H9 (cell line): ENCODE measurements at places on chromosomes 2 and 18.

- DNase-seq = no peak
- no peaks in the 10 kb centered on the region for H3K36me3 ChIP-seq
- H3K27me3 ChIP-seq = no peaks in the 10 kb centered on the region
- H3K27ac ChIP-seq = no peak overlapping the region
- no peak overlapping the region for H3K4me3 ChIP-seq
These were observed 27.2 kb upstream of the STAT4 start for GRCh38 chr2:191177751-191178736.

DNA sequence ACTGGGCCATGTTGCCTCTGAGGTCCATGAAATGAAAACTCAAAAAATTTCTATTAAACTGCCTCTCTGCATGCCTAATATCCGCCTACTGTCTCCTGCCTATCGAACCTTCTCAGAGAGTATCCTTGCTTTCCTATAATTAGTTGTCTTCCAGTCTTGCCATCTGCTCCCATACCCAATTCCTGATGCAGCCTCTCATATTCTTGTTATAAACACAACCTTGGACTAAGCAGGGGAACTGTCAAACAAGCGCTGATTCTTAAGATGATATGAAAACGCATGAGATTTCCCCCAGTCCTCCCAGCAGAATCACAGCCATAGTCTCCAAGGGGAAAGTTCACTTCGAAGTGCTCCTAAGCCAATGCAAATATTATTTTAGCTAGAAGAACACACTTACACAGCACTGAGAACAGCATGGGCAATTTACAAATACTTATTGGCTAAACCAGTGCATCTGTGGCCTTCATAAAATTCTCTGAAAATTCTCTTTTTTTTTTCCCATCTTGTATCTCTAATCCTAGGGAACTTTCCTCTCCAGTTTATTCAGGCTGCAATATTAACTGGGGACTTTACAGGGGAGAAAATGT, 471.6 kb downstream of the MBD2 start:
- no peak overlapping the region for H3K27ac ChIP-seq
- no peaks in the 10 kb centered on the region for H3K36me3 ChIP-seq
- DNase-seq = no peak
- no peaks in the 10 kb centered on the region for H3K4me1 ChIP-seq

DNA sequence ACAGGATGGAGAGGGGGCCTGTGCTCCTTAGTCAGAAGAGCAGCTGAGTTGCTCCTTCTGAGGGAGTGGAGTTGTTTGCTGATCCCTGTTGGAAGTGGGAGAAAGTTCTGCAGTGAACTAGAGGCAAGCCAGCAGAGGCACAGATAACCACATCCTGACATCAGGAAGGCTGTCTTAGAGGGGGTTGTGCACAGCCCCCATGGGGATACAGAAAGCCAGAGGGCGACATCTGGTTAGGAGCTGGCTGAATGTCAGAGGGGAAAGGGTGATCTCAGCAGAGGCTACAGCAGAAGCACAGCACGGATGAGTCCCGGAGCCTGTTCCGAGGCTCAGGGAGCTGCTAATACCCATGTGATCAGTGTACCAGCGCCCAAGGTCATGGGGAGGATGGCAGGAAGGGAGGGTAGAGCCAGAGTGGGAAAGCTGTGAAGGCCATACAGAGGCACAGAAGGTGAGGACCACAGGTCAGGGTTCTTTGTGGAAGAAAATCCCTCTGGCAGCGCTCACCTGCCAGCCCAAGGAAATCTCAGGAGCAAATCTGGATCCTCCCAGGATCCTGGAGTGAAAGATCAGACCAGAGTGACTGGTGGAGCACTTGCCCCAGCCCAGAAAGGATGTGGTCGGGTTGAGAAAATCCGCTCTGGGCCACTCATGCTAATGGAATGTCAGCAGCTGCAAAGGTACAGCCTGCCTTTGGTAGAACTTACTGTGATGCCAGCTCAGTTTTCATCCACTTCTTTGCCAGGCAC, 111.8 kb downstream of the STPG4 start:
- H3K27me3 ChIP-seq = no peaks in the 10 kb centered on the region
- no peak overlapping the region for H3K27ac ChIP-seq
- H3K4me3 ChIP-seq = no peak overlapping the region

DNA sequence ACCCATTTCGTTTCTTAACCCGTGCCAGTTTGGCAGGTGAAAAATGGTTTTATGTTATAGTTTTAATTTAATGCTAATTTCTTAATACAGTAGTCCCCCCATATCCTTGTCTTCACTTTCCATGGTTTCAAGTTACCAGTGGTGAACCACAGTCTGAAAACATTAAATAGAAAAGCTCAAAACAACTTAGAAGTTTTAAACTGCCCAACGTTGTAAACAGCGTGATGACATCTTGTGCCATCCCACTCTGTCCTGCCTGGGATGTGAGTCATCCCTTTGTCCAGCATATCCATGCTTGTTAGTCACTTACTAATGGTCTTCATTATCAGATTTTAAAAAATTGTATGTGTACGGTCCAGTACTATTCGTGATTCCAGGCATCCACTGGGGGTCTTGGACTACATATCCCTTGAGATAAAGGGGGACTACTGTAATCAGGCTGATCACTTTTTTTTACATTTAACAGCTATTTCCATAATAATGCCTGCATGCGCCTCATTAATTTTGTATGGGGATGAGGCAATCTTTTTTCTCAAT, 31.9 kb downstream of the SLC66A3 start:
- H3K36me3 ChIP-seq = peaks cover 22% of the 10 kb centered on the region
- H3K4me1 ChIP-seq = no peaks in the 10 kb centered on the region
- DNase-seq = no peak

DNA sequence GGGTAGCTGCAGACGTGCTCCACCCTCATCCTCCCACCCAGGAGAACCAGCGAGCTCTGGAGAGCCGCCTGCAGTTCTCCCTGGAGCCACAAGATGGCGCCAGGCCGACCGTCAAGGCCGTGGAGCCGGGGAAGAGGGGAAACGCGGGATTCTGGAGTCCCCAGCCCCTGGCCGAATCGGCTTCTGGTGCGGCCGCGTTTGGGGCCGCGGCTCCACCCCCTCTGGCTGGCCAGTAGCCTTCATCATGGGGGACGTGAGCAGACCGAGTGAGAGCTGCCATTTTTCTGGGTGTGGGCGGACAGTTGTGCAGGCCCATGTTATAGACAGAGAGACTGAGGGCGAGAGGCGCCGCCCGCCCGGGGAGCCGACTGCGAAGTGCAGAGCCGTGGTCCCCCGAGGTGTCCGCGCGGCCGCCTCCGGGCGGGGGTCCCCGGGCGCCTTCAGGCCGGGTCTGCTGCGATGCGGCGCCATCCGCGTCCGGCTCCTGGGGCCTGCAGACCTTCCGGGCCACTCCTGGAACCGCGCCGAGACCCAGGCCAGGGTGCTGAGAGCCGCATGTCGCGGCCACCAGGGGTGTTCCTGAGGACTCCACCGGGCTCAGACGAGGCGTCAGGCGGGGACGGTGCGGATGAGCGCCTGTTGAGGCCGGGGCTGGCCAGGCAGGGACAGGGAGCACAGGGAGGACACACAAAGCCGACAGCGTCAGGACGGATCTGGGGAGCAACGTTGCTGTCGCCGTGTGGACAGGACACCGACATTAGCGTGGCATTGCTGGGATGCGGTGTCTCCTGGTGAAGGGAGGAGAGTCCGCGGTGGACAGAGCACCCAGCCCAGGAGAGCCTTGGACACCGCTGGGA, 418.2 kb upstream of the HS6ST1 start:
- no peak overlapping the region for H3K27ac ChIP-seq
- H3K4me1 ChIP-seq = no peaks in the 10 kb centered on the region
- no peaks in the 10 kb centered on the region for H3K36me3 ChIP-seq
- no peaks in the 10 kb centered on the region for H3K27me3 ChIP-seq

- H3K4me3 ChIP-seq = no peak overlapping the region
- no peaks in the 10 kb centered on the region for H3K27me3 ChIP-seq
- no peak for DNase-seq
These were observed 187.7 kb upstream of the ID2 start for GRCh38 chr2:8494151-8494550.

DNA sequence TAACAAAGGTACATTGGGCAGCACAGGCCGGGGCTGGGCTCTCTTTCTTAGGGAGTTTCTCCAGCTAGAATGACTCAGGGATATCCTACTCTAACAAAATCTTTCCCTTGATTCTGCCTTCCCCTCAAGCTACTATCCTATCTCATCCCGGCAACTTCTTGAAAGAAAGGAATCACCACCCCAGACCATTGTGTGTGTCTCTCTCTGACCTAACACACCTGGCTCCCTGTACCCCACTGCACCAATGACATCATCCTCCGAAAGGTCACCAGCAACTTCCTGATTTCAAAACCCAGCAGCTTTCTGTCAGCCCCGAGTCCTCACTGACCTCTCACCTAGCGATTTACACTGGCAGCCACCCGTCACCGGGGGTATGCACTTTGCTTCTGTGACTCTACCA, 72.1 kb upstream of the MAP4K4 start:
- peaks cover 4% of the 10 kb centered on the region; the same call in 1 of the 2 replicates for H3K4me1 ChIP-seq
- no peak for DNase-seq
- H3K27ac ChIP-seq = no peak overlapping the region
- H3K36me3 ChIP-seq = peaks cover 4% of the 10 kb centered on the region; the same call in 1 of the 3 replicates
- no peak overlapping the region for H3K4me3 ChIP-seq

DNA sequence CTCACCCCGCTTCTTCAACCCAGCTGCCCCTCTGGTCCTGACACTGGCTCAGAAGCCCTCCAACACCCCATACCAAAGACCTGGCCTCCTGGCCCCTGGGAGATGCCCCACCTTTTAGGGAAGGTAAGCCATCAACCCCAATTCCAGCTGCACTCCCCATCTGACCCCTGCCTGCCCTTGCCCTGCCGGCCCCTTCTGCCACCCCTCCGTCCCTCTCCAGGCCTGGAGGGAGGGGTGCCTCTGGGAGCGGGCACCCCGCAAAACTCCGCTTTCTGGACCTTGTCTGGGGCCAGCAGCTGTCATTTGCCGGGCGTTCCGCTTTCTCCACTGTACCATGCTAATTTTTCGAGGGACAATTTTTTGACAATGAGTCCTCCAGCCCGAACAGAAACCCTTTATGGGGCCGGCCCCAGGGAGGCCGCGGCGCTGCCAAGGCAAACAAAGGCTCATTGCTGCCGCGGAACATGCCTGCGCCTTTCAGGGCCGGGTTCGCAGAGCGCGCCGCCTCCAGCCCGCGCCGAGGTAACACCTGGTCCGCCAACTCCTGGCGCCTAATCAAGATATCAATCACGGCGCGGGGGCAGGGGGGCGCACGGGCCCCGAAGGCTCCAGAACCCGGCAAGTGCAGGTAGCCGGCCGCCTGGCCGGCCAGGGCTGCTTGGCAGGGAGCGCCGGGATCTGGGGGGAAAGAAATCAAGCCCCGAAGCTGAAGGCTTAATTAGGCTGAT, 96.0 kb downstream of the INHBB start:
- peak overlapping the region; percentile 83 for H3K4me3 ChIP-seq
- no peaks in the 10 kb centered on the region for H3K4me1 ChIP-seq
- no peaks in the 10 kb centered on the region for H3K36me3 ChIP-seq
- peaks cover 11% of the 10 kb centered on the region; the same call in 1 of the 2 replicates for H3K27me3 ChIP-seq
- DNase-seq = peak; percentile 64

- no peak overlapping the region for H3K4me3 ChIP-seq
- DNase-seq = no peak
- H3K27me3 ChIP-seq = no peaks in the 10 kb centered on the region
- peaks cover 3% of the 10 kb centered on the region; the same call in 1 of the 2 replicates for H3K4me1 ChIP-seq
- H3K36me3 ChIP-seq = no peaks in the 10 kb centered on the region
These were observed 17.9 kb upstream of the GNAL start for GRCh38 chr18:11671156-11671555.

DNA sequence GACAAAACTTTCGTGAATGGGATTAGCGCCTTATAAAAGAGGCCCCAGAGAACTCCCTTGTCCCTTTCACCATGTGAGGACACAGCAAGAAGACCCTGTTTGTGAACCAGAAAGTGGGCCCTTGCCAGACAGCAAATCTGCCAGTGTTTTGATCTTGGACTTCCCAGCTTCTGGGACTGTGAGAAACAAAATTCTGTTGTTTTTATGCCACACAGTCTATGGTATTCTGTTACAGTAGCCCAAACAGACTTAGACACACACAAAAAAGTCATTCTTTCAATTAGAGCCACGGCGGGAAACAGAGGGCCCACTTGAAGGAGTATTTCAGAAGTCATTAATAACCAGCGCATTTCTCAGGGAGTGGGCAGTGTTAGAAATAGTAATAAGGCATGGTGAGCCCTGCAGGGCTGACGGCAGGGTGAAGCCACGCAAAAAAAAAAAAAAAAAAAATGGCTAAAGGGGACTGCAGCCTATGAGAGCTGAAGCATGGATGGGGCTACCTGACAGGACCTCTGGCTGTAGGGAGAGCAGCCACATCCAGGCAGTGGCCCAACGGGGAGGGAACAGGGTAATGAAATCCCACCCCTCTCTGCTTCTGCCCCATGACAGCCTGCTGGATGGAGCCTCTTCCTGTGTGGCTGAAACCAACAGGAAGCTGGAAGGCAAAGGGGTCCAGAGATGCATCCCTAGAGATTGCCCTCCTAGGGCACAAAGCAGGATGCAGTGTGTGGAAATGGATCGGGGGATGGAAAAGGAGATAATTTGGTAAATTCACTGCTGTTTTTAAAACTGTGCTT, 189.3 kb downstream of the KCNS3 start:
- H3K4me3 ChIP-seq = no peak overlapping the region
- H3K27ac ChIP-seq = no peak overlapping the region
- no peaks in the 10 kb centered on the region for H3K27me3 ChIP-seq
- H3K4me1 ChIP-seq = no peaks in the 10 kb centered on the region

DNA sequence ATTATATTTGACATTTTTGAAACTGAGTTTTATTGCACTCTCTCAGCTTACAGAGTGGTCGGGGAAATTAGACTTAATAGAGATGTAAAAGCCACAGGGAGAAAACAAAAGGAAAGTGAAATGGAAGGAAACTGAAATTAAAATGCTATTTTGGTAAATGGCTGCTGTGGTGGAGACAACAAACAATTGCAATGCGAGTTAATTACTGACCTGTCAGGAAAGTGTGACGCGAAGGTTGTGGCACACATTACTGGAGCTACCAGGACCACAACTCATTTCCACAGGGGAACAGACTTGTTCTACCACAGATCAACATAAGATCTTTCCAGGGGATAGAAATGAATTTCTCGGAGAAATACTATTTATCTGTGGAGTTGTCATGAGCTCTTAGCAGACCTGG, 19.5 kb downstream of the ARHGAP15 start:
- no peaks in the 10 kb centered on the region for H3K27me3 ChIP-seq
- no peak for DNase-seq
- no peak overlapping the region for H3K4me3 ChIP-seq

GRCh38 chr2:148819019-148819585, 55.9 kb upstream of the KIF5C start:
- no peak for DNase-seq
- H3K4me3 ChIP-seq = no peak overlapping the region
- no peaks in the 10 kb centered on the region for H3K36me3 ChIP-seq
- no peaks in the 10 kb centered on the region for H3K27me3 ChIP-seq
- no peak overlapping the region for H3K27ac ChIP-seq
- peaks cover 15% of the 10 kb centered on the region for H3K4me1 ChIP-seq

GRCh38 chr2:234722176-234722575, 225.3 kb upstream of the ARL4C start:
- peaks cover 3% of the 10 kb centered on the region; the same call in 1 of the 2 replicates for H3K4me1 ChIP-seq
- no peaks in the 10 kb centered on the region for H3K27me3 ChIP-seq
- no peak for DNase-seq
- no peaks in the 10 kb centered on the region for H3K36me3 ChIP-seq
- H3K27ac ChIP-seq = no peak overlapping the region

GRCh38 chr2:104286841-104287240, 567.1 kb upstream of the POU3F3 start:
- no peaks in the 10 kb centered on the region for H3K27me3 ChIP-seq
- H3K36me3 ChIP-seq = no peaks in the 10 kb centered on the region; the same call in 2 of the 3 replicates
- DNase-seq = peak; percentile 54
- no peak overlapping the region for H3K27ac ChIP-seq
